ENCODE measurements at places on chromosomes 2 and 18.

- DNase-seq = peak; percentile 38
Observed at GRCh38 chr2:20224716-20225293, at the start of gene SDC1. TSS of gene SDC1 (minus strand) at chr2:20225130. CDS start at chr2:20224867, 263 bp downstream.

DNA sequence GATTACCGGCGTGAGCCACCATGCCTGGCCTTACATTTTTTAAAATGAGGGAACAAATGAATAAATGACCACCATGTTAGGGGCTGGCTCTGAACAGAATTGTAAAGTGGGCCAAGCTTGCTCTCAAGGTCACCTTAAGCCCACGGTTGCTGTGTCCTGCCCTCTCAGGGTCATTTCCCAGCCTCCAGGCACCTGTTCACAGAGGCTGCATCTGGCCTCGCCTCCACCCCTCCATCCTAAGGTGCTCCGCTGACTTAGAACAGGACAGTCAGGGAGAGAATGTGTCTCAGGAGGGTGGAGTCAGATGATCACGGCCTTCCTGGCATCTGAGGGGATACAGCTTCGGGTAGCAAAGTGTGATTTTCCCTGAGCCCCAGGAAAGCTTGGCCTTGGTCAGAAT is 7.3 kb downstream of the SFTPB start:
- DNase-seq = no peak

GRCh38 chr18:47909484-47909883 is 21.0 kb downstream of the SMAD2 start:
- DNase-seq = no peak

DNA sequence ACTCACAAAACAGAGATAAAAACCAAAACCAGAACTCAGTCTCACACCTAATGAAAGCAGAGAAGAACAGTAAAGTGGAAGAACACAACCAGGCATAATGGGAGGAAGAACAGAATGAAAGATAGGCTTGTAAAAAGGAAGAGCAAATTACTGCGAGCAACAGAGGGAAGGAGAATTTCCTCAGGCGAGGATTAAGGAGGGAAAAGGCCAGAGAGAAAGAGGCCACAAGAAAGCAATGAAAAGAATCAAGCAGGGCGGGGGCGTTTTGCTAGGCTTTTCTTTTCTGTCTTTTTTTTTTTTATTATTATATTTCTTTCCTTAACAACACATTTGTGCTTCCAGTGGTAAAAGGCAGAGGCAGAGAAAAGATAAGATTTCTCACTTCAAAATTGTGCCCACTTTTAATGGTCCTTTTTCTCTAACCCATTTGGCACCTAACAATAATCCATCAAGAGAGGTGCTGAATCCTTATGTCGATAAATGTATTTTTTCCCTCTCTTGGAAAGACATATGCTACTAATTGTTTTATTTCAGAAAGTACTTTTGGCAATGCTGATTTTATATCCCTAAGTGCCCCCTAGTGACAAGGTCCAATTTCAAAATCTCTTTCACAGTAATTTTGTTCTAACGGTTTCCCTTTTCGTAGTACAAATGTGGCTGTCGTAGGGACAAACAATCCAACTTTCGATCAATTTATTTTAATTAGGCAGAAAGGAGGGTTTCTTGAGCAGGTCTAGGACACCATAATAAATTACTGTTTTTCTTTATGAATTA is 138.7 kb upstream of the AQP4 start:
- DNase-seq = peak; percentile 6

GRCh38 chr2:209381091-209381490 is 42.8 kb upstream of the MAP2 start:
- no peak for DNase-seq

DNA sequence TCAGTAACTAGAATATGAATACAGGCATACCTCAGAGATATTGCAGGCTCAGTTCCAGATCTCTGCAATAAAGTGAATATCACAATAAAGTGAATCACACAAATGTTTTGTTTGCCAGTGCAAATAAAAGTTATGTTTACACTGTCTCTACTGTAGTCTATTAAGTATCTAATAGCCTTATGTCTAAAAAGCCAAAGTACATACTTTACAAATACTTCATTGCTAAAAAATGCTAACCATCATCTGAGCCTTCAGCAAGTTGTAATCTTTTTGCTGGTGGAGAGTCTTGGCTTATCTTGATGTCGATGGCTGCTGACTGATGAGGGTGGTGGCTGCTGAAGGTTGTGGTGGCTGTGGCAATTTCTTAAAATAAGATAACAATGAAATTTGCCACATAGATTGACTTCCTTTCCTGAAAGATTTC is 159.4 kb downstream of the MYO1B start:
- no peak for DNase-seq

GRCh38 chr2:98912957-98913915 is 22.8 kb downstream of the CRACDL start:
- DNase-seq = no peak

- no peak for DNase-seq
Observed at GRCh38 chr18:25490316-25490715, 138.3 kb upstream of the ZNF521 start.

GRCh38 chr2:150159300-150159699 is 328.2 kb downstream of the RND3 start:
- no peak for DNase-seq
